ENCODE measurements at places on chromosomes 11 and 22.

DNA sequence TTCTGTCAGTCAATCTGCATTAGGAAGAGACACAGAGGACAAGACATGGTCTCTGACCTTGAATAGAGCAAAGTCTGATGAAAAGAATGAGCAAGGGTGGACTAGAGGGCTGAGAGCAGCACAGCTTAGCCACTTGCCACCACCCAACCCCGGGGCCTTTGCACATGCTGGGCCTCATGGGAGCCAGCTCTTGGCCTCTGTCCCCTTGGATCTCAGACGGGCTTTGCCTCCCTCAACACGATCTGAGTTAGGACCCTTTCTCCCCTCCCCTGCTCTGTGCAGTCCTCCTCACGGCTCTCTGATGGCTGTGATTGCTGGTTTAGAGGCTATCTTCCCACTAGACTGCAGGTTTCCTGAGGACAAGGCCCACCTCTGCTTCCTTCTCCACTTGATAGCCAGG lies 131.6 kb upstream of the B3GAT1 start:
- no peak for DNase-seq

DNA sequence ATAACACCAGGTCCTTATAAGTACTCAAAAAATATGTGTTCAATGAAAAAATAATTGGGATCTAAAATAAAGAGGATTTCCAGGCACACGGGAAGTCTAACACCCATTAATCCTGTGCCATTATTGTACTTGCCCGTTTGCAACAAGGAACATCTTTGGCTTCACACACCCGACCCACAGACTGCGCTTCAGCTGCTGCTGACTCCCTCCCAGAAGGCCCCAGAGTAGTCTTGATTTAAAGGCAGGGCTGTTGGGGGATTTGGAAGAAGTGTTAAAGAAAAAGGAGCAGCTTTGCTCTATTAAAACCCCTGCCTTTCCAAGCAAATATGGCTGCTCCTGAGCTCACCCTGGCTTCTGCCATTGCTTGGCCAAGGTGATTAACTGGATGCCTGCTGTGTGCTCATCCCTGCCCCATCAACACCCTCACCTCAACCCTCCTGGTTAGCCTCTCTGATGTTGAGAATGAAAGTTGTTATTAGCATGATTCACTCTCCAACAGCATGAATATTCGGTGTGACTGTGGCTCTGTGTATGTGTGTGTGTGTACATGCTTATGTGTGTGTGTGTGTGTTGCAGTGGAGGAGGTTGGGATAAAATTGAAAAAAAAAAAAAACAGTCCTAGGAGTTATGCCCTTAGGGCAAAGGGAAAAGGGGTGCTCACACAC lies 76.1 kb downstream of the KIRREL3 start:
- no peak for DNase-seq

DNA sequence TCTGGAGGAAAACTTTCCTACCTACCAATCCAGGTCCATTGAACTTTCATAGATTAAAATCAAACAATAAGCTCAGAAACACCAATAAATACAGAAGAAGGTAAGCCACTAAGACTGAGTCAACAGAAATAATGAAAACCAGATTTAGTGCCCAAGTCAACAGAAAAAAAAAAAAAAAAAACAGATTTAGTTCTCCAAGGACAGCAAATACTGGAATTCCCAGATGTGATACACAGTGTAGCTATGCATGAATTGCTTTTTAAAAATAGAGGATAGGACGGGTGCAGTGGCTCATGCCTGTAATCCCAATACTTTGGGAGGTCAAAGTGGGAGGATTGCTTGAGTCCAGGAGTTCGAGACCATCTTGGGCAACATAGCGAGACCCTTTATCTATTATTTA lies 15.7 kb downstream of the DMC1 start:
- no peak for DNase-seq

DNA sequence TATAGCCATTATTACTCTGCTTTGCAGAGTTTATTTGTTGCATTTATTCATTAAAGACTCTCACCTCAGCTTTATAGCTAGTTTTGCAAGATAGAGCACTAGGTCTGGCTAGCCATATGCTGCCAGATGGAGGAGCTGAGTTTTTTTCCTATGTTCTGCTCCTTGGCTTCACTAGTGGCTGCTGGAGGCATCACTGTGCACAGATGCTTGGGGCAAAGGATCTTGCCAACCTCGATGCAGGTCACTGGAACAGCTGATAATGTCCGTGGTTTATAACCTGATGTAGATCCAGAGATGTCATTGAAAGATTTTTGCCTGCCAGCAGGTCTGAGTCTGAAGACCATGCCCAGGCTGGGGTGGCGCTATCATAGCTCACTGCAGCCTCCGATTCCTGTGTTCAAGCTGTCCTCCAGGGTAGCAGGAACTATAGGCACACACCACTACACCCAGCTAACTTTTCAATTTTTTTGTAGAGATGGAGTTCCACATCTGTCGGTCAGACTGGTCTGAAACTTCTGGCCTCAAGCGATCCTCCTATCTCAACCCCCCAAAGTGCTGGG lies 63.2 kb downstream of the PACS1 start:
- DNase-seq = no peak

GRCh38 chr11:72039031-72039855 lies 40.5 kb downstream of the IL18BP start:
- no peak for DNase-seq
